ENCODE measurements at places on chromosomes 16 and 17. TPM values are rescaled to one million over a fixed set of nuclear protein-coding genes. Genes with fewer than 3 reads are reported as not detected.

Gene SLC6A2
- 0.22 TPM for polyA plus RNA-seq

Gene MYH3
- polyA plus RNA-seq: 5.3 TPM

Gene SLC52A1
- polyA plus RNA-seq: 0.27 TPM

Gene CHST4
- polyA plus RNA-seq: 0.09 TPM

Gene PPY
- polyA plus RNA-seq: 1.7 TPM

Gene NUBP2
- polyA plus RNA-seq: 71.8 TPM

Gene TEX14
- polyA plus RNA-seq: 1.4 TPM

Gene MYH4
- polyA plus RNA-seq: not detected

Gene SOX9
- polyA plus RNA-seq: 56.6 TPM

Measured in right lung (tissue), 10 donors.